ENCODE measurements at places on chromosomes 7 and 10.
A peak's percentile ranks its signal among the peaks of the same experiment; 100 is the strongest.

GRCh38 chr7:73718905-73719805, at the start of gene STX1A:
STX1A (minus strand) TSS chr7:73719669; CDS start chr7:73719631, 38 bp downstream.
- DNase-seq: peak; percentile 82

GRCh38 chr7:151083071-151083823, at the start of gene TMUB1:
TMUB1 (minus strand) TSS chr7:151083493; CDS start chr7:151082563, 930 bp downstream.
- DNase-seq: peak; percentile 94

DNA sequence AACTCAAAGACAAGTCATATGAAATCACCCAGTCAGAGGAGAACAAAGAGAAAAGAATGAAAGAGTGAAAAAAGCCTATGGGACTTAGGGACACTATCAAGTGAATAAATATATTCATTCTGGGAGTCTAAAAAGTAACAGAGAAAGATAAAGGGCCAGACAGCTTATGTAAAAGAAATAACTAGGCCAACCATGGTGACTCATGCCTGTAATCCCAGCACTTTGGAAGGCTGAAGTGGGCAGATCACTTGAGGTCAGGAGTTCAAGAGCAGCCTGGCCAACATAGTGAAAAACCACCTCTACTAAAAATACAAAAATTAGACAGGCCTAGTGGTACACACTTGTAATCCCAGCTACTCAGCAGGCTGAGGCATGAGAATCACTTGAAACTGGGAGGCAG, 154.7 kb upstream of the TMEM106B start:
- DNase-seq: no peak

GRCh38 chr7:130988443-130988842, 254.4 kb upstream of the KLF14 start:
- DNase-seq: peak; percentile 33

GRCh38 chr7:16428672-16429071, 7.3 kb upstream of the CRPPA start:
- no peak for DNase-seq

All from activated T-cell treated with anti-CD3 and anti-CD28 coated beads, Interleukin-2, amount 50 U/mL, for 1 hour (primary cell).